ENCODE measurements at places on chromosomes 1 and 21. TPM values are rescaled to one million over a fixed set of nuclear protein-coding genes. Genes with fewer than 3 reads are reported as not detected.

The GRIK3 gene
- not detected for total RNA-seq

The BATF3 gene
- total RNA-seq, result 660 TPM

The NGF gene
- total RNA-seq, result not detected

The KTI12 gene
- 12.9 TPM for total RNA-seq

The CATSPERE gene
- 0.38 TPM for total RNA-seq

The ADGRL4 gene
- total RNA-seq, result not detected

The HMGCS2 gene
- total RNA-seq, result not detected

The AIRE gene
- total RNA-seq, result not detected

The NECAP2 gene
- 84.5 TPM for total RNA-seq

The TLCD4 gene
- 0.24 TPM for total RNA-seq

The RGS13 gene
- not detected for total RNA-seq

The KRTAP12-2 gene
- not detected for total RNA-seq

The SLAMF9 gene
- not detected for total RNA-seq

The TSACC gene
- not detected for total RNA-seq

The NFIA gene
- 27.3 TPM for total RNA-seq

The GABRD gene
- not detected for total RNA-seq

The SV2A gene
- 14.8 TPM for total RNA-seq

The FAM110D gene
- total RNA-seq, result not detected

The RPE65 gene
- not detected for total RNA-seq

The SLC30A7 gene
- total RNA-seq, result 39.3 TPM

The CELA3B gene
- total RNA-seq, result not detected

The TMOD4 gene
- total RNA-seq, result 1.8 TPM

The ATP5PB gene
- 245 TPM for total RNA-seq

The RGSL1 gene
- not detected for total RNA-seq

The TSPAN1 gene
- total RNA-seq, result 0.30 TPM

The ICOSLG gene
- 2.6 TPM for total RNA-seq

The KIAA1614 gene
- total RNA-seq, result 0.02 TPM

The ARL8A gene
- total RNA-seq, result 77.1 TPM

The LCE2A gene
- total RNA-seq, result not detected

The PROK1 gene
- total RNA-seq, result not detected

The NCAM2 gene
- total RNA-seq, result not detected

The HES3 gene
- total RNA-seq, result not detected

The SAMD13 gene
- total RNA-seq, result 1.7 TPM

The MRAP gene
- not detected for total RNA-seq

The GNAT2 gene
- total RNA-seq, result 0.17 TPM

The ASB17 gene
- not detected for total RNA-seq

The SMIM1 gene
- 2.5 TPM for total RNA-seq

The KCNT2 gene
- total RNA-seq, result not detected

The GSTM5 gene
- 0.81 TPM for total RNA-seq

The CASQ2 gene
- not detected for total RNA-seq

The FALEC gene
- 0.79 TPM for total RNA-seq

The CCT3 gene
- 221 TPM for total RNA-seq

The TRPM2 gene
- total RNA-seq, result 3.2 TPM

The HAO2 gene
- total RNA-seq, result not detected

The STX12 gene
- total RNA-seq, result 25.0 TPM

The ATAD3B gene
- 25.3 TPM for total RNA-seq

The UBXN10 gene
- total RNA-seq, result 0.91 TPM

The ZSCAN20 gene
- 3.1 TPM for total RNA-seq

The DISP1 gene
- 2.4 TPM for total RNA-seq

The COL6A2 gene
- 11.3 TPM for total RNA-seq

The DPH2 gene
- 31.0 TPM for total RNA-seq

Measured in activated T-cell treated with anti-CD3 and anti-CD28 coated beads, Interleukin-2, amount 50 U/mL, for 72 hours (primary cell).